ENCODE measurements at places on chromosomes 4 and X.
A peak's percentile ranks its signal among the peaks of the same experiment; 100 is the strongest.

GRCh38 chr4:16617435-16617834 lies 281.0 kb downstream of the LDB2 start:
- DNase-seq = peak; percentile 42

- no peak for DNase-seq
Observed at GRCh38 chrX:79452881-79453280, 85.7 kb upstream of the ITM2A start.

DNA sequence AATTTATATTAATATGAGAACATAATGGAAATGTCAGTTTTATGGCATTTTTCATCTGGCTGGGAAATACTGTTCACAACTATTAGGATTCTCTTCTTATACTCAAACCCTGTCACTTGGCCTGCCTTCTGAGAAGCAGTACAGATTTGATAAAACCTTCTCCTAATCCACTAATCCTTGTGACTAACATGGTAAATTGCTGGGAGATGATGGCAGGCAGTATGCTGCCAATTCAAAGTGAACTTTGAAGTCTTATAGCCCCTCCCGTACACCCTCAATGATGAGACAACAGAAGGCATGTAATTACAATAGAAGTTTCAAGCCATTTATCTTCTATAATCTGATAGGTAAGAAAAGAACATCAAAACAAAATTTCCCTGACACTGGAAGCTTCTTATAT lies 36.9 kb downstream of the PAQR3 start:
- DNase-seq = no peak

- DNase-seq = peak; percentile 72
Observed at GRCh38 chrX:73855546-73855945, 292.5 kb downstream of the CHIC1 start.

GRCh38 chrX:72115380-72115779 lies 16.3 kb downstream of the RTL5 start:
- no peak for DNase-seq

GRCh38 chr4:90183254-90183653 lies 56.1 kb downstream of the CCSER1 start:
- DNase-seq = no peak

DNA sequence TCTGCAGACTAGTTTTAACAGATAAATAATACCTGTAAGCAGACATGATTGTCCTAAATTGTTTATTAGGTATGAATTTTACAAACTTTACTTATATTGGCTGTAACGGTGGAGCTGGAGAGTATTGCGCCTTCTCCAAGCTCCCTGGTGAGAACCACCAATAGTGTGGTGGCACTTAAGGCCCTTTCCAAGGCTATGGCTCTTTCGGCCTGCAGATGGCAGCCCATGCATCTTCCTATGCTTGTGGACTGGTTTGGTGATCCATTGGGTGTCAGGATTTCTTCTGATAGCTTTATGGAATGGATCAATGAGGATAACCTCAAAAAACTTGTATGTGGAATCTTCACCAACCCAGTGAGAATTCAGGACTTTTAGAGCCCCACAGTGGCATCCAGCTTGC lies 7.8 kb downstream of the LARP1B start:
- DNase-seq = peak; percentile 56

Data from fibroblast of pulmonary artery (primary cell).